Right renal pelvis (tissue), 4 donors: ENCODE measurements at places on chromosomes 12 and 14.
A peak's percentile ranks its signal among the peaks of the same experiment; 100 is the strongest.

- DNase-seq: no peak
Measured at GRCh38 chr14:67618617-67619063, 1.1 kb upstream of the ARG2 start.

GRCh38 chr14:77862154-77862786 lies 62.4 kb downstream of the ADCK1 start:
- peak; percentile 39 for DNase-seq

DNA sequence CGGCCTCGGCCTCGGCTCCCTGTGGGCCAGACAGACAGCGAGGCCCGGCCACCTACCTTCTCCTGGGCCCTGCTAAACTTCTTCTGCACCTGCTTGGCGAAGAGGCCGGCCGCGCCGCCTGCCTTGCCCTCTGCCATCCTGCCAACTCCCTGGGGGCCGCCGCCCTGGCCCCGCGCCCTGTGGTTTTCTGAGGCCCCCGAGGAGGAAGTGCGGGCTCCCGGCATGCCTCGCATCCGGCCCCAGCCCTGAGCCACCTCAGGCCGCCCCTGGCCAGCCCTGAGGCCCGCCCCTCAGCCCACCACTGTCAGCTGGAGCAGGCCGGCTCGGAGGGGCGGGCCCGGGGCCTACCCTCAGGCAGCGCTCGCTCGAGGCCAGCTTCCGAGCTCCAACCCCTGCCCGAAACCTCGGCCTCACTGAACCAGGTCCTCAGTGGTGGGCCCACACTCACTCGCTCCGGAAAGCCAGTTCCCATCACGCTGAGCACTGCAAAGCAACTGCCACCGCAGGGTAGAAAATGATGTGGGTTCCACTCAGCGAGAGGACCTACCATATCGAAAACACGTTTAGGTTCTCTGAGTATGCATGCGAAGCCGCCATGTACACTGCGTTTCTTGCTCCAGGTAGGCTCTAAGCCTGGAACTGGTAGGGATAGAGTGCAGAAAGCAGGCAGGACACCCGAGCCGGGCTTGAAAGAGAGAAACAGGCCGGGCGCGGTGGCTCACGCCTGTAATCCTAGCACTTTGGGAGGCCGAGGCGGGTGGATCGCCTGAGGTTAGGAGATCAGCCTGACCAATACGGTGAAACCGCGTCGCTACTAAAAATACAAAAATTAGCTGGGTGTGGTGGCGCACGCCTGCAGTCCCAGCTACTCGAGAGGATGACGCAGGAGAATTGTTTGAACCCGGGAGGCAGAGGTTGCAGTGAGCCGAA lies at the start of gene BIN2:
Gene BIN2, minus strand, starts transcription at position 209 of the 930 bp plus-strand sequence. Its CDS starts 72 bp downstream, at position 137.
- no peak for DNase-seq

GRCh38 chr14:63301891-63302534 lies 16.7 kb downstream of the GPHB5 start:
- no peak for DNase-seq

DNA sequence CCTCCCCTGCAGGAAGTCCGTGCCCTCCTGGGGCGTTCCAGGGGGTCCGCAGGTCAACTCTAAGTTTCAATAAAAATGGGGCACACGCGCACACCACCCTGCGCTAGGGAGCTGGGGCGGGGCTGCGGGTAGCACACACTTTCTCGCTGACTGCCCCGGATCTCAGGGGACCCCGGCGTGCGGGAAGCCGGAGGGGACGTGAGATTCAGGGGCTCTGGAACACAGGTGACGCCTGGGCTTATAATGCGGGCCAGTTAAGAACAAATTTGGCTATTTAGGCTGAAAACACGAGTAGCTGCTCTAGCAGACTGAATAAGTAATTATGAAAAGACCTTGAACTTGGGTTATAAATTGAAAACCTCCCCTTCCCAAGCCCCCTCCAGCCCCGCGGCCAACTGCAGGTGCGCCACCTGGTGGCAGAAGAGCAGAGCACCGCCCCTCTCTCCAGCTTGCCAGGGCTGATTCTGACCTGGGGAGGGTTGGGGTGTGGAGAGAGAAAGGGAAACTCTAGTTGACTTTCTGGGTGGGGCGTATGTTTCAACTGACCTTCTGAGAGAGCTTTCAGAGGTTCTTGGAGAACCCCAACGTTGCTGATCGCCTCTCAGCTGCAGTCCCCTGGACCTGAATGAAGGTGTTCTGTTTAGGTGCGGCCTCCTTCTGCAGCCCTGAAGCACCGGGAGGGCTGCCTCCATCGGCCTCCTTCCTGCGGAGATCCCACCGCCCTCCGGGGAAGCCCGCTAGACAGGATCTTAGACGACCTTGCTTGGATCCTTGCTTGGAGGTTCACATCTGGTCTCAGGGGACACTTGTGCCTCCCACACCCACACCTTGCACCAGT lies 118.4 kb upstream of the EVL start:
- DNase-seq: no peak

DNA sequence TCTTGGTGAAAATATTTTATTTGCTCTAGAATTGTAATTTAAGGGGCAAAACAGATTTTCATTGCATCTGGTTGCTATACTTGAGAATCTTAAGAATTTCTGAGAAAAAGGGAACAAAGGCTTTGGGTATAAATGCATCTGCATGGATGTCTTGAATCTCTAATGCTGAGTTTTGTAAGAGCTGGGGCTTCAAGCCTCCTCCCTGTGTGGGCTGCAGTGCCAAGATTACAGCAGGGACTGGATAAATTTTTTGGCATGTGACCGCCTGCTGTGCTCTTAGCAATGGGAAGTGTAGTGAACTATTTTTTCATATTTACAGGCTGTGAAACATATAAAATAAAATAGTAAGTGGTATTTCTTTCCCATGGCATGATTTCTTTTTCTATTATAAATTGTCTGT lies 70.0 kb downstream of the SLC38A6 start:
- no peak for DNase-seq

DNA sequence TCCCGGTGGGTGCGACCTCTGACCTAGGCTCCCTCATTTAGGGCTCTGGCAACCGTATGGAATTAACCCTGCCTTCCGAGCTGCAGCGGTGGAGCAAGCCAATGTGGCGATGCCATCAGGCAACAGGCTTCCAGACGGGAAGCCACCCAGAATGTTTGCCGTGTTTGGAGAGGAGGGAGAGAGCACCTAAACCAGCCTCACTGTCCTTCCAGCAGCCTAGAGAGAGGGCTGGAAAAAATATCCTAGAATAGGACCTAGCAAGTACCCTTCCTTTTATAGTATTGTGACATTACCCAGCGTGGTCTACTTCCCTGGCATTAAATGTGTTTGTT lies 287 bp upstream of the SLC2A13 start:
- DNase-seq: no peak

GRCh38 chr12:4431866-4432265 lies 13.7 kb downstream of the FGF6 start:
- no peak for DNase-seq

DNA sequence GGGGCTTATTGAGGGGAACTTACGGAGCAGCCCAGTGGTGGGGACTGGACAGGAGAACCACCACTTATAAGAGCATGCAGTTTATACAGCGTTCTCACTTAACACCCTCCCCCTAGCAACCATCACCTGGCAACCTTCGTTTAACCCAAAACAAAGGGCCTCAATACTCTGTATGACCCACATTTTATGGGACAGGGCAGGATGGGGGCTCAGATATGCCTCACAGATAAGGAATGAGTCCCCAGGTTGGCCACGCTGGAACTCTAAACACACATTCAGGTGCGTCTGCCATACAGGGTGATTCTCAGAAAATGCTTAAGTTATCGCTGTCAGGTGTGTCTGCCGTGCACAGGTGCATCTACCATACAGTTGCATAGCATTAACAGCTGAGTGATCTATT lies 99.2 kb downstream of the GCH1 start:
- no peak for DNase-seq

GRCh38 chr12:67082221-67082620 lies 186.9 kb upstream of the CAND1 start:
- no peak for DNase-seq

- no peak for DNase-seq
Measured at GRCh38 chr14:78141590-78141989, 28.6 kb upstream of the NRXN3 start.

GRCh38 chr14:75800792-75801191 lies 139.7 kb downstream of the TTLL5 start:
- DNase-seq: no peak

- DNase-seq: no peak
Measured at GRCh38 chr12:112843287-112843686, 51.7 kb downstream of the RPH3A start.

DNA sequence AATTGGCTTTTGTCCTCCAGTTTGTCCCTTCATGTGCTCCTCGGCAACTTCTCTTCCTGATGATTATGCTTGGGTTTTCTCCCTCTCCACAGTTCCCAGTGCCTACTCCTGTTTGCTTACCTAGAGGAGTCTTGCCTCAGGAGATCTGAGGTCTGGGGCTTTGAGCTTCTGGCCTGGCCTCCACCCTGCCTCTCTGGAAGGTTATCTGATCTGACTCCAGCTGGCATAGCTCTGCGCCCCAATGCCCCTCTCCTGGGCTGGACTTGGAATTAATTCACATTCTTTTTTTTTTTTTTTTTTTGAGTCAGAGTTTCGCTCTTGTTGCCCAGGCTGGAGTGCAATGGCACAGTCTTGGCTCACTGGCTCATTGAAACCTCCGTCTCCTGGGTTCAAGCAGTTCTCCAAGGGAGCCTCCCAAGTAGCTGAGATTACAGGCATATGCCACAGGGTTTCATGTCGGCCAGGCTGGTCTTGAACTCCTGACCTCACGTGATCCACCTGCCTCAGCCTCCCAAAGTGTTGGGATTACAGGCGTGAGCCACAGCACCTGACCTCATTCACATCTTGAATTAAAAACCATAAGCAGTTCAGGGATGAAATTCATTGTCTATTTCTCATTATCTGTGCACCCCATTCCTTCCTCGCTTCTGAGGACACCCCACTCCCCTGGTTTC lies 33.5 kb downstream of the CFL2 start:
- no peak for DNase-seq

- DNase-seq: no peak
Measured at GRCh38 chr14:86087377-86087776, 557.4 kb downstream of the FLRT2 start.

GRCh38 chr12:88036353-88036965 lies 7.3 kb upstream of the C12orf50 start:
- no peak for DNase-seq

DNA sequence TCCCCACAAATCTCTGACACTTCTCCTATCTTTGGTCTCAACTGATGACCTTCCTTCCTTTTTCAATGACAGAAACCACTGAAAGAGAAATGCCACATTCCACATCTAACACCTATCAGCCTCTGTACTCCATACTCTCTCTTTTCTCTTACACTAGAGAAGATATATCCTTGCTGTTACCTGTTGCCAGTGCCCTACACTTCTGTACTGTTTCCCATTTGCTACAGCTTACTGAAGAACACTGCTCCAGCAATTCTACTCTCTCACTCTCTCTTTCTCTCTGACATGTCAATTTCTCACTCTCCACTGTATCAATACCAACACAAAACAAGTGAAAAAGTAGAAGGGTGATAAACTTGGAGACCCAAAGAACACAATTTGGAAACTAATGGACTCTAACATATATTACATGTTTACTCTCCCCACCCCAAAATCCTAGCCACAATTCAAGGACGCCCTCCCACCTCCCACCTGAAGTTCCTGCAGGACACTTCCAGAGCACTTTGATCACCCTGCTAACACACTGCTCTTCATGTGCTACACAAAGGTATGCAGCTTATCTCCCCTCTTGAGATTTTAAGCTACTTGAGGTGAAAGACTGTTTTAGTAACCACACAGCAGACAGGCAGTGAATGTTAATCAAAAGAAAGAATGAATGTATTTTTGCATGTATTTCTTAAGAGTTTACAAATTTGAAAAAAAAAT lies 95.0 kb downstream of the MED13L start:
- DNase-seq: no peak

DNA sequence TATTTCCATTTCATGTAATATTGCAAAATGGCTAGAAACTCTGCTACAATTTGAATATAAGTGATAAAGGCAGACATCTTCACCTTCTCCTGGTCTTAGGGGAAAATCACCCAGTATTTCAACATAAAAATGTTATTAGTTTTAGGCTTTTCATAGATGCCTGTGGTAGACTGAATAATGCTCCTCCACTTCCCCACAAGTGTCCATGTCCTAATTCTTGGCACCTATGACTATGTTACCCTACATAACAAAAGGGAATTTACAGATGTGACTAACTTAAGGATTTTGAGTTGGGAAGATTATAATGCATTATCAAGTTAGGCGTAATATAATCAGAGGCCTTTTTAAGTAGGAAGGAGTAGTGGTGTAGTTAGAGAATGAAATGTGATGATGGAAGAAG lies 196.4 kb downstream of the TMTC3 start:
- no peak for DNase-seq

GRCh38 chr14:91280129-91280528 lies 35.6 kb upstream of the GPR68 start:
- no peak for DNase-seq

- no peak for DNase-seq
Measured at GRCh38 chr14:99062772-99063418, 209.1 kb downstream of the BCL11B start.

DNA sequence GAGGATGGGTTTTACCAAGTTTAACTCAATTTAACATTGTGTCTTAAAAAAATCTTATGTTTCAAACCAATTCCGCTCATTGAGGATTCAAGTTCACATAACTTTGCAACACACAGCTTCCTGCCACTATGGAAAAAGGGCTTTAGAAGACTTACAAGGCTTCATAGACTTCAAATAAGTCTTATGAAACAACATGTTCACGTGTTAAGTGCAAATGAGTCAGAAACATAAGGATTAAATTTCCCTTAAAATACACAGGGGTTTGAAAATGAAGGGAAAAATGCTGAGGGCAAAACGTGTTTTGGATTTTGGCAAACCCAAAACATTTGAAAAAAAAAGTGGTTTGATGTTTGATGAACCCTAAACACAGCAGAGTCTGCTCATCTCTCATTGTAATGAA lies 364.8 kb downstream of the BMP4 start:
- no peak for DNase-seq

- DNase-seq: no peak
Measured at GRCh38 chr14:64095620-64096019, 198.6 kb downstream of the ESR2 start.

DNA sequence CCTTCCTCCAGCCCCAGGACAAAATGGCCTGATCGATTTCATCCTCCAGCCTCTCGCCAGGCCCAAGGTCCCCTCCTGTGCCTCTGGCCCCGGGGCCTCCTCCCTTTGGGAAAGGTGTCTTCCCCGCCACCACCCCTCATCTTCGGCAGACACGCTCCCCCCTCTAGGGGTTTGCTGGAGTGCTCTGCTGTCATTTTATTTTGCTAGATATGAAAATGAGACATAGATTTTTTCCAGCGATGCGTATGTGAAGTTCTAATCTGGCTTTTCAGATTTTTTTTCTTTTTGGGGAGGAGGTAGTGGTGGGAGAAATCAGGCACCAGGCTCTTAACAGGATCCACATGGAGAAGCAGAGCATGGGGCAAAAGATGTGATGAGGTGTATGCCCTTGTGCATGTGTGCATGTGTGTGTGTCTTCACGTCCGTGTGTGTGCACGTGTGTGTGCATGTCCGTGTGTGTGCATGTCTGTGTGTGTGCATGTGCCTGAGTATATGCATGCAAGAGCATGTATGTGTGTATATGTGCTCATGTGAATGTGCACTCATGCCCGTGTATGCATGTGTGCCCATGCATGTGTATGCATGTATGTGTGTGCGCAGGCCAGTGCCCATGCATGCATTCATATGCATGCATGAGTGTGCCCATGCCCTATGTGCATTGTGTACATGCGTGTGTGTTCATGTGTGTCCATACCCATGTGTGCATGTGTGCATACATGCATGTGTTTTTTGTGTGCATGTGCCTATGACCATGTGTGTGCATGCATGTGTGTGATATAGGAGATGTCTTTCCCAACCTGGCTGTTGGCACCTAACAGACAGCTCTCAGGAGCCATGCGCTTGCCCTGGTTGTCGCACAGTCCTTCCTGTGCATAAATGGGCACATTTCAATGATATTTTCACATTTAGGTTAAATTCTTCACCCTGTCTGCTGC lies 203.0 kb downstream of the RBM19 start:
- no peak for DNase-seq
